ENCODE measurements at places on chromosomes 11 and 22.

- no peak for DNase-seq
These were observed 4.9 kb downstream of the DAGLA start for GRCh38 chr11:61684870-61685616.

GRCh38 chr11:65279741-65280440 lies 18.1 kb downstream of the POLA2 start:
- no peak for DNase-seq

DNA sequence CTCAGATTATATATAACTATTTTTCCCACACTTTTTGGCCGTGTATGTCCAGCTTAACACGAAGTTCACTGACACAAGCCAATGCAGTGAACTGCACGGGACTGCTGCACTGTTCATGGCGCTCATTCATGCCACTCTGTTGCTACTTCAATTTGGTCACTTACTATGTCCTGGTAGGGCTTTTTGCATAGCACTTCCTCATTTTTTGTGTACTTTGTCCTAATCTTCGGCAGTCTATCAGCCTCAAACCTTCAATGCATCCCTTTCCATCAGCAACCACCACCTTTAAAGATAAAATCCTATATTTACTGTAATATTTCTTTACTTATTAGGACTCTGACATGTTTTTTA lies 18.7 kb upstream of the ARHGAP32 start:
- no peak for DNase-seq

DNA sequence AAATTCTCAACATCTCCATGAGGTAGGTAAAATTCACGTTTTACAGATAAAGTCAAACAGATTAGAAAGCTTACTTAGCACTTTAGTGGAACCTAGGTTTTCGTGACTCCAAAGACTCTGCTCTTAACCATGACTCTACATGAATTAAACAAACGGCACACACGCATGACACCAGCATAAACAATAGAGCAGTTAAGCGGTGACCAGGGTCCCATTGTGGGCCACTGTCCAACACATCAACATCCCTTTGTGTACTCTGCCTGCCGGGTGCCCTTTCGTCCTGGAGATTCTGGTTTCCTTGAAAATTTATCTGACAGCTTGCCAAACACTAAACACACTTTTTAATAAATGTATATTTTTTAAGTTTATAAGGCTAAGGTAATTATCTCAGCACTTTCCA lies 941.7 kb downstream of the OPCML start:
- DNase-seq = no peak

GRCh38 chr11:102926961-102927623 lies 28.4 kb downstream of the MMP13 start:
- DNase-seq = no peak

- no peak for DNase-seq
These were observed 437.5 kb downstream of the TBC1D22A start for GRCh38 chr22:47199979-47200272.

DNA sequence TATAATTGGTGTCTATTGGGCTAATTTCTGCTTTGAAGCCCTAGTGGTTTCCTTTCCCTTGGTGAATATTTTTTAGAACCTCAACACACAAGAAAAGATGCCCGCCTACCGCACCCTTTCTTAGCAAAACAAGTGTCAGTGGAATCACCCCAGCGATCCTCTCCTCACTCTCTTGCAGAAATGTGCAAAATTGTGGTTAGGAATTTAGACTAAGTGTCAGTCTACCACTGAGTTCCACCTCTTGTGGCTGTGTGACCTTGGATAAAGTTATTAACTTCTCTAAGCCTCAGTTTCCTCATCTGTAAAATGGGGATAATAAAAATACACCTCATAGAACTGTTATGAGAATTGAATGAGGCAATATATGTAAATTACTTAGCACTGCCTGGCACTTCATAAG lies 5.3 kb upstream of the JAML start:
- DNase-seq = no peak

DNA sequence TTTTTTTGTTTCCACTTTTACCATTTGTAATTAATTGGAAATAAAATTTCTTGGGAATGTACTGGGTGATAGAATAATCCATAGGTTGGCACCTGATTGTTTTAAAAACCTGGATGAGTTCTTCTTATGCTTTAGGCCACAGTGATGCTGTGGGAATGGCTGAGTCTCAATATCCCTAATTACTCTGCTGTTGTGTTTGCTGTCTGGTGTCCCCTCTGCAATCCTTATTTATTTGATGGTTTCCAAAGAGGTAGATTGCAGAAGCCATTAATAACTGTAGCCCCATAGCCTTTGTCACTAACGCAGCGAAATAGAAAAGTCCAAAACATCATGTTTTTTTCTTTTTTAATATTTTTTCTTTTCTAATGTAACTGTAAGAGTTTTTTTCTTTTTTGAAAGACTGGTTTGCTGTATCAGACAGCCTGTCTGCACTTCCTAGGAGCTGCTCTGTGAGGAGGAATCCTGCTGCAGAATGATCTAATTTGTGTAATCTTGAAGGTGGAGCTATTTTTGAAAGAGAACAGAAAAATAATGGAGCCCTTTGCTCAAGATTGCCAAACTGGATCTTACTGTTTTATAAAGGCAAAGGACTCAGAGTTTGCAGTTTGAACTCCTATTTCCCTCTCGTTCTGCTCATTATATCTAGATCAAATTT lies 14.9 kb downstream of the PACS1 start:
- no peak for DNase-seq

GRCh38 chr22:31627223-31627731 lies 34.7 kb downstream of the PISD start:
- no peak for DNase-seq

GRCh38 chr22:17910561-17911311 lies 113.6 kb downstream of the MICAL3 start:
- no peak for DNase-seq

DNA sequence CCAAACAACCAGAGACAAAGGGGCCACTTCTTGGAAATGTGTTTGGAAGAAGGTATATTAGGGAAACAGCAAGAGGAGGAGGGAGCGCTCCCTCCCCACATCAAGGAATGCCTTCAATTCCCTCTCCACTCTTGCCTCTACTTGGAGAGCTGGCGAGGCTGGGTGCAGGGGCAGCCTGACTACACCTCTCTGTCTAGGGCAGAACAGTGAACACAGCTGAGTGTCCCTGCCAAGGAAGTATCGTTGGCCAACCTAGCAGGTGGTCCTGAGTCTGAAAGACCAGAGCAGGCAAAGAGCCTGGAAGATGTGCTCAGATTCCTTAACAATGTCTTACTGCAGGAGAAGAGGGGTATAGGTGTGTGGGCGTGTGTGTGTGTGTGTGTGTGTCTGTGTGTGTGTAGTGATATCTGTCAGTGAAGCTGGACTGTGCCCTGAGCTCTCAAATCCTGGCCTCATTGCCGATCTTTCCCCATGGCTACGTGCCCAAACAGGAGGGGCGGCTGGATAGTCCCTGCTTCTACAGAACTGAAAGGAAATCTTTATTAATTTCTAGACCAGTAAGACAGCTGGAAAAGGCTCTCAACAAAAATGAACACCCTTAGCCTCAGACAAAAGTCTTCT lies 46.8 kb downstream of the PAMR1 start:
- no peak for DNase-seq

- DNase-seq = no peak
These were observed 187.4 kb downstream of the MN1 start for GRCh38 chr22:27614006-27614649.

DNA sequence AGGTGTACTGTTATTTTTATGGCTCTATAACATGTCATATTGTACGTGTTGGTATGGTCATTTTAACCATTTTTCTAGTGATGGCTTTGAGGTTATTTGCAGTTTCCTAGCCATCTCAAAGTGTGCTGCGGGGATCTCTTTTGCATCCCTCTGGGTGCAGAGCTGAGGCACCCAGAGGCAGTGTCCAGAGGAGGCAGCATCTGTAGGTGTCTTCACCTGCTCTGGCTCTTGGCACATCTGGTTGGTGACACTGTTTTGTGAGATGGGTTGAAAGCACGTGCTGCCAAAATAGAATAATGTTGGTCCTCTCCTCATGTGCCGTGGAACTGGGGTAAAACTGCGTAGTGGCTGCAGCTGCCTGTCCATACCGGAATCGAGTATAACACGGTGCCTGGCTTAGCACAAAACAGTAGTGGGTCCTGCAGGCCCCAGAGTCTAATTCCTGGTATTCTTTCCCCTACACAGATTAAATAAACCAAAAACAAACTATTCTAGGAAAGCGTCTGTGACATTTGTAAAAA lies 12.9 kb downstream of the NEAT1 start:
- no peak for DNase-seq

DNA sequence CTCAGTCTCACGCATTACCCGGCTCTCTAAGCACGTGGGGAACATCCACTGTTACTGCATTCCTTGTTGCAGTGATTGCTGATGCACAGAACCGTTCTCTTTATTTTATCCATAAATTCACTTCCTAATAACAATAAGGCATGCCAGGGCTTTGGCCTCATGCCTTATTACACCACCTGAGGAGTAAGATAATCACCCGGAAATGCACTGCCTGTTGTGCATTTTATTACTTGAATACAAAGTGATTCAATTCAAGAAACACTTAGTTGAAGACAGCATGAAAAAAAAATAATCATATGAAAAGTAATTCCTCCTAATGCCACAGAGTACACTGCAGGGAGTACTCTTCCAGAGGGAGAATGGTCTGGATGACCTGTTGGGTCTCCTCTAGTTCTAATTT lies 19.2 kb downstream of the EFCAB6 start:
- DNase-seq = no peak

GRCh38 chr22:30304495-30305244 lies 15.4 kb upstream of the CASTOR1 start:
- DNase-seq = no peak

DNA sequence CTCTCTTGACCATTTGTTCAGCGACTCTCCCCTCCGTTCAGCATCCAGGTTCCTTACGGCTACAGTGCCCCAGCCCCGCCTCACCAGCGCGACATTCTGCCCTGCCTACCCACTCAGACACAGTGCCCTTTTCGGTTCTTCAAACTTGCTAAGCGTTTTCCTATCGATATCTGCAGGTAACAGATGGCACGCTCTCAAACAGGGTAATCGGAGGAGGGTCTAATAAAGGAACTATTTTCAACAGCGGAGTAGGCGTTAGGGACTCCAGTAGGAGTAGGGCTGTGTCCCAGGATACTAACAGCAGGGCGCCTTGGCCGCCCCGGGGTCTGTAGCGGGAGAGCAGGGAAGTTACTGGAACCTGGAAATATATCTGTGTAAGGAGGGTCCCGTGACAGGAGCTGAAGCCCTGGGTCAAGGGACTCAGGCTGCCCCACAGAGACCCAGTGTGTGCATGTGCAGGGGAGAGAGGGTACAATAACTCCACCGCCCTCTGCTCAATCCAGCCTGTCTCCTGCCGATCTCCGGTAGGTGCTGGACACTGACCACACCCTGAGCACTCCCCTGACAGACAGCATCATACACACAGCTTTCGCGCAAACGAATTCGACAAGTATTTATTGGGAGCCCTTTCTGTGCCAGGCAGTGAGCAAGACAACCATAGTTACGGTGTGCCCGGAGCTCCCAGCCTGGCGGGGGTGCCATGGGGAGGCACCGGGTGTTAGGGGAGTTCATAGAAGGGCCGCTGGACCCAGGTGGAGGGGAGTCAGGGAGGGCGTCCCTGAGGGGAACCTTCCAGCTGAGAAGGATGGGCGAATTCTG lies 2.1 kb downstream of the KLHL35 start:
- DNase-seq = no peak

GRCh38 chr11:128021349-128022006 lies 565.9 kb downstream of the ETS1 start:
- no peak for DNase-seq

GRCh38 chr11:67614730-67615714 lies 8.3 kb downstream of the NDUFV1 start:
- no peak for DNase-seq

DNA sequence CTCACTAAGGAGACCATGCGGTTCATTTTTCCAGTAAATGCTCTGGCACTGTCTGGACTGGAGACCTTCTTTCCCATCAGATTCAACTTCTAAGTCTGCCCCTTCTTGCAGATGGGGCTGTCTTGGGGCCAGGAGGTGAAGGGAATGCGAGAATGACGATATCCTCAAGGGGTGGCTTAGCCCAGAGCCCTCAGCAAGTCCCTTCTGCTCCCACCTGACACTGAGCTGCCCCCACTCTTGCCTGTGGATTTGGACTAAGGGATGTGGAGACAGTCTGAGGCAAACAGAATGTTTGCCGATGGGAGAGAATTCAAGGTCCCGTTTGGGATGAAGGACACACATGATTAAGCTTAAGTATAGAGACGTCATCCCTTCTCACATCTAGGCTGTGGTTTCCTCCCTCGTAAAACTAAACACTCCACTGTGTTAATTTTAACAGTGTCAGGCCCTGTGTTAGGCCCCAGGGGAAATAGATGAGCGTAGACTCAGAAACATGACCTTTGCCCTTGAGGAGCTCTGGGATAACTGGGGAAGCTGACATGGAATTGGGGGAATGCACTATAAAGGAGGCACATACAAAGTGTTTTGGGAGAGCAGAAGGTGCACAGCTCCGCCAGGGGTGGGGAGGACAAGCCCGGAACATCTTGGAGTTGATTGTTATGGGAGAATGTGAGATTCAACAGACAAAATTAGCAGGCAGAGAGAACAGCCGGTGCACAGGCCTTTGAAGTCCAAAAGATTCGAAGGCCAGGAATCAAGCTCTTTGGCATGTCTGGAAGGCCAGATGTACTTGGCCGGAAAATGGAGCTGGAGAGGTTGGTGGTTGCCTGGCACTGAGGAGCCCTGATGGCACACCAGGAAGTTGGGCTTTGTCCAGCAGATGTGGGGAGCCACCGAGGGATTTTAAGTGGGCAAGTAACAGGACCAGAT lies 71.6 kb downstream of the ST3GAL4 start:
- no peak for DNase-seq

DNA sequence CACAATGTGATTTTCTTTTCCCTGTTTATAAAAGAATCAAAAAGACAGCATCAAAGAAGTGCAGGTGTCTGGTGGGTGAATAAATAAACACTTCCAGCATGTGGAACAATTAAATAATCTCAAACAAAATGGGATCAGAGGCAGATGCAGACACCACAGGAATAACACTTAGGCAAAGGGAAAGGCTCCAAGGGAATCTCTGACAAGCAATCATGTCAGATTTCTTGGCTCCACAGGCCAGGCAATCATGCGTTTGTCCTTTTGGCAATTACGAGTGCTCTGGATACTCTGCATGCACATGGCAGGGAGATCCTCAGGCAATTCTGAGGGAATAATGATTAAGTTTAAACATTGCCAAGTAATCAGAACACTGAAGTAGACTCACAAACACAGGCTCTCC lies 403.5 kb upstream of the LUZP2 start:
- no peak for DNase-seq

DNA sequence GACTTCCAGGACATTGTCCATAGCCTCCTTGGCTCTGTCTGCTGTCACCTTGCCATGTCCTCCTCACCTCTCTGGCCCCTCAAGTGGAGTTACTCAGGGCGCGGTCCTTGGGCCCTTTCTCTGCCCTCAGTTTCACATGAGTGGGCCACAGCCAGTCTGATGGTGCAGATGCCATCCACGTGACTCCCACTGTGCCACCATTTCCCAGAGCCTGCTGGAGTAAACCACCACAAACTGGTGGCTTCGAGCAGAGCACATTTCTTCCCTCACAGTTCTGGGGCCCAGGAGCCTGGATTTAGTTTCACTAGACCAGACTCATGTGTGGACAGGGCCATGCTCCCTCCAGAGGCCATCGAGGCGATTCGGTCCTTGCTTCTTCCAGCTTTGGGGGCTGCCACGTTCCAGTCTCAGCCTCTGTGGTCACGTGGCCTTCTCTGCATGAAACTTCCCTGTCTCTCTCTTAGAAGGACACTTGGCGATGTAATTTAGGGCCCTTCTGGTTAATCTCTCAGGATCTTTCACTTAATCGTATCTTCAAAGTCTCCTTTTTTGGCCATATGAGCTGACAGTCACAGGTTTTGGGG lies 14.6 kb downstream of the SMARCB1 start:
- no peak for DNase-seq

- no peak for DNase-seq
These were observed 445 bp upstream of the VWCE start for GRCh38 chr11:61295596-61295926.
